ENCODE measurements at places on chromosomes 4 and X.

- peak; percentile 41 for DNase-seq
These were observed 118.0 kb upstream of the WDFY3 start for GRCh38 chr4:85084371-85085094.

GRCh38 chrX:133881893-133882292 lies 103.5 kb downstream of the GPC3 start:
- no peak for DNase-seq

- peak; percentile 29 for DNase-seq
These were observed 1.3 kb downstream of the LCORL start for GRCh38 chr4:18020145-18020670.

GRCh38 chrX:97551821-97552220 lies 668.1 kb downstream of the RPA4 start:
- no peak for DNase-seq

DNA sequence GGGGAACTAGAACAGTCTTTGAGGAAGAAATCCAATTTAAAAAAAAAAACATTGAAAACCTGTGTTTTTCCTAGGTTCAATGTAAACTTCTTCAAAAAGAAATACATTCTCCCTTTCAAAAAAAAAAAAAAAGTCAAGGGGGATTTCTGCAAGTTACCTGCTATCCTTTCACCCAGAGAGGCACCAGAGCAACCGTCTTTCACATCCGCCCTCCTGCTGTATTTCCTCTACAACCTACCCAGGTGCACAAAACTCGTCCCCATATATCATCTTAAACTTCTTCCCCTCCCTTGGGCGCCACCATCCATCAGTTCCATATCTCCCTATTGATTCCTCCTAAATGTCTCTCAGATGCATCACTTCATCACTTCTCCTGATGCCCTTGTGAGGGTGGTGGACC lies 74.5 kb downstream of the NR3C2 start:
- DNase-seq: no peak

GRCh38 chr4:40335525-40335894 lies 377 bp downstream of the CHRNA9 start:
- no peak for DNase-seq

DNA sequence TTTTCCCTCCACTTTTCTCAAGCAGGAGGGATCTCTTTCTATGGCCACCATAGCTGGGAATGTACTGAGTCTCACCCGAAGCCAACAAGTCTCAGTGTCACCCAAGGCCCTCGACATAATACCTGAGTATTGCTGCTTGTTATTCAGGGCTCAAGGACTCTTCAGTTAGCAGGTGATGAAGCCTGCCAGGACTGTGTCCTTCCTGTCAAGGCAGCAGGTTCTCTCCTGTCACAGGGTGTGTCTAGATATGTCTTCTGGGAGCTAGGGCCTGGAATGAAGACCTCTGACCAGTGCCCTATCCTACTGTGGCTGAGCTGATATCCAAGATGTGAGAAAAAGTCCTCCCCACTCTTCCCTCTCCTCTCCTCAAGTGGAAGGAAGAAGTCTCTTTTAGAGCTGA lies 391.0 kb upstream of the DIPK2B start:
- DNase-seq: no peak

DNA sequence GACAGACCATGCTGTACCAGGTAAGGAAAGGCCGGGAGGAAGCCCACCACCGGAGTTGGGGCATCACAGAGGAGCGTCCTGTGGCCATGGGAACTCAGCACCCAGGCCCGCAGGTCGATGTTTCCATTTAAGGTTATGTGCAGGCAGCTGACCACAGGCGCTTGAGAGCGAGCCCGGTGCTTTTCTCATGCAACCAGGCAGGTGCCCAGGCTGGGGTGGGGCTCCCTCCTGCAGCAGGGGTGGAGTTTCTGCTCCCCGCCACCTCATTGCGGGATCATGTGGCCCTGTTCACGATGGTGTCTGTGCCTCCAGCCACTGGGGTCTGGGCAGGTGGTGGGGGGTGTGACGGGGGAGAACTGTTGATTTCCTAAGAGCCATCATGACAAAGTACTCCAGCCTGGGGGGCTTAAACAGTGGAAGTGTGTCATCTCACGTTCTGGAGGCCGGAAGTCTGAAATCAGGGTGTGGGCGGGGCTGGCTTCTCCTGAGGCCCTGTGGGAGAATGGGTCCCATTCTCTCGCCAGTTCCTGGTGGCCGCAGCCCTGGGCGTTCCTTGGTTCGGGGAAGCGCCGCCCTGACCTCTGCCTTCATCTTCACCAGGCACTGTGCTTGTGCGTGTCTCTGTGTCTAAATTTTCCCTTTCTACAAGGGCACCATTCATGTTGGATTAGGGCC lies 60.9 kb downstream of the CPZ start:
- no peak for DNase-seq

DNA sequence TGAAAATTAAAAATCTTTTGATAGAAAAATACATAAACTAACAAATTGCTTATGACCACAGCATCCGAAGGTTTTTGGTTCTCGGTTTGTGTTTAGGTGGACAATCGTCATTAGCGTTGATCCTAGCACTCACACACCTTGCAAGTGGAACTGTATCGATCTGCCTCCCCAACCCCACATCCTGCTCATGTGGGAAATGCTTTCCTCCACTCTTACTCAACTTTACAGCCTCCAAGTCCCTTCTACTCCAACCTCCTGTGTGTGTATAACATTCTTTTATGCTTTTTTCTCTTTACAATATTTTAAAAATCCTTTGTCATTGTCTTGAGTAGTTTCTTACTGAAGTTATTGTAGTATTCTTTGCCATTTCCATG lies 15.6 kb upstream of the TMEM131L start:
- DNase-seq: no peak

- no peak for DNase-seq
These were observed 436.8 kb upstream of the FAT1 start for GRCh38 chr4:187160486-187160885.

- no peak for DNase-seq
These were observed 162.3 kb upstream of the MAOA start for GRCh38 chrX:43493756-43494155.

DNA sequence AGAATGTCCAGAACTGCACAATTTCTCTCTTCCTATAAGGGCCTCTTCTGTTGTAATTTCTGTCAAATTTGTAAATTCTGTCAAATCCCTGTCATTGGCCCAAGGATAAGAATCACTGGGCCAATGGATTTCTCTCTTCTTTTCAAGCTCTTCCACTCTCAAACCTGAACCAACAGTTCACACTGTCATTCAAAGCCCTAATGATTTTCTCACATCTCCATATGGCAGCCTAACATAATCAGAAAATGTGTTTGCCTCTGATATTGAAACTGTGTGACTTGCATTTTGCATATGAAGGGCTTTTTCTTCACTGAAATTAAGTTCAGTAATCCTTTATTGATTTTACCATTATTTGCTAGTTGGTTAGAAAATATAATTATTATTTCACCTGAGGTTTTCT lies 1349.1 kb downstream of the FSTL5 start:
- no peak for DNase-seq

GRCh38 chr4:105283501-105283900 lies 136.8 kb downstream of the TET2 start:
- DNase-seq: no peak

DNA sequence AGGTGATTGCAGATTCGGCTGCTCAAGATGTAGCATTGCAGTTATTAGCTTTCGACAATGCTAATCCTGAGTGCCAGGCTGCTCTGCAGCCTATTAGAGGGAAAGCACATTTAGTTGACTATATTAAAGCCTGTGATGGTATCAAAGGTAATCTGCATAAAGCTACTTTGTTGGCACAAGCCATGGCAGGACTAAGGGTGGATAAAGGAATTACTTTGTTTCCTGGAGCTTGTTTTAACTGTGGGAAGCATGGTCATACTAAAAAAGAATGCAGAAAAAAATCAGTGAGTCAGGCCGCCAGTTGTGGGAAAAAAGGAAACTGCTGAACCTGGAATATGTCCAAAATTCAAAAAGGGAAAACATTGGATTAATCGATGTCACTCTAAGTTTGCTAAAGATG lies 154.9 kb upstream of the TECRL start:
- DNase-seq: no peak

- DNase-seq: no peak
These were observed 2062.0 kb downstream of the ARAP2 start for GRCh38 chr4:34182306-34182705.

DNA sequence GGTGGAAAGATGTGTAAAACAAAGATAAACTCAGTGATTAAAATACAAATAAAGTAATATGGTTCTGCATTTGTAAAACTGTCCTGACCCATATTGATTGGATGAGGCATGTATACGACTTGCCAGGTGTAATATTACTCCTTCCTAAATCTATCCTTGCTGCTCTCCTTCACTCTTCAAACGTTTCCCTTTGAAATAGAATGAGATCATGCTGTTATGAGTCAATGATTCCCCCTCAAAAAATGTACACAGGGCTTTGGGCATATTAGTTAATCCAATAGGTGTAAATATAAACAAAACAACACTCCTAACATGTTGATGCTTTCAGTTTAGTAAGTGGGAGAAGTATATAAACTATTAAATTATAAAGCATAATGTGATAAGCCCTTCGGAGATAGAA lies 117.4 kb upstream of the GPM6A start:
- no peak for DNase-seq

- peak; percentile 89 for DNase-seq
These were observed 24.8 kb upstream of the TMSB4X start for GRCh38 chrX:12949927-12950656.

GRCh38 chrX:154091678-154092077 lies 5.8 kb downstream of the MECP2 start:
- DNase-seq: no peak

DNA sequence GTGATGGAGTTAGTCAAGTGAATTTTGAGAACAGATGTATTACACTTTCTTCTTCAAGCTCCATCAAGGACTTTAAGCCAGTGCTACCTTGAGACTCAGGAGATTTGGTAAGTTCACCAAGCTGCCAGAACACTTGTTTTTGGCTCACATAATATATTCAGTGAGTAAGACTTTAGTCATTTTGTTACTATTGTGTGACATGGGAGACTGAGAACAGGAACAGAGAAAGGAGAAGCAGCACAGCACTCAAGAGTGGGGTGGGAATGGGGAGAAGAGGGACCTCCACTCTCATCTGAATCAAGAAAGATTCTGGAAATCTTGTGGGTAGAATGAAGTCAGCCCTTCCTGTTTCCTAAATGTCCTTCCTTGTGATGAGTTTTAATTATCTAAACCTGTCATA lies 87.3 kb upstream of the TET2 start:
- no peak for DNase-seq

DNA sequence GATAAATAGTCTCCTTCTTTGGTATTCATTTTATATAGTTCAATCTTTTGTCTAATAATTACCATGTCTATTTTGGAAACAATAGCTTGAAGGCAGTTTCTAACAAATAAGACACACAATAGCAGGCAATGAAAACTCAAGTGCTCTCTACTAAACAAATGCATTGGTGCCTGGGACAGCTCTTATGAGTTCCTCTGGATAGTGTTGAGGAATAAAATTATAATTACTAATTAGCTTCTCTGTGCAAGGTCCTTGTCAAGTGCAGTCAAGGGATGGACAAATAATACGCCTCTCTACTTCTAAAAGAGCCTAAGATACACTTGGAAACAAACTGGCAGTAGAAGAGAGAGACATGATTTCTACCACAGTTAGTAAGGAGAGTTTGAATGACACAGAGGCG lies 229.0 kb upstream of the GLRA2 start:
- no peak for DNase-seq

- DNase-seq: no peak
These were observed 22.2 kb upstream of the TBC1D8B start for GRCh38 chrX:106780264-106780663.

DNA sequence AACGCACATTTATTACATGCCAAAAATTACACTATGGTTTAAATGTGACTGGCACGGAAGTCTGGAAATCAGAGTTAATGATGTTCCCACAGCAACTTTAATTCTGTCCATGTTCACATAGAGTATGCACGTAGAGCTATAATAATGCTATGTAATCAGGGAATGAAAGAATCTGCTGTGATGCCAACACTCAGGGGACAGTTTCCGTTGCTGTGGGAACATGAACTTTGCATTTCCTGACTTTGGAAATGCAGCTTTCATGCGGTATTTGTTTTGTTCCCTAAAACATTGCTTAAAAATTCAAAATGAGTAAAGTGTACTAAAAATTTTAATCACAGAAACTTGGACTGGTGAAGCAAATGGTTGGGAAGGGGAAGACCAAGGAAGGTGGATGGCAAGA lies 65.7 kb downstream of the MAGEA1 start:
- DNase-seq: no peak

DNA sequence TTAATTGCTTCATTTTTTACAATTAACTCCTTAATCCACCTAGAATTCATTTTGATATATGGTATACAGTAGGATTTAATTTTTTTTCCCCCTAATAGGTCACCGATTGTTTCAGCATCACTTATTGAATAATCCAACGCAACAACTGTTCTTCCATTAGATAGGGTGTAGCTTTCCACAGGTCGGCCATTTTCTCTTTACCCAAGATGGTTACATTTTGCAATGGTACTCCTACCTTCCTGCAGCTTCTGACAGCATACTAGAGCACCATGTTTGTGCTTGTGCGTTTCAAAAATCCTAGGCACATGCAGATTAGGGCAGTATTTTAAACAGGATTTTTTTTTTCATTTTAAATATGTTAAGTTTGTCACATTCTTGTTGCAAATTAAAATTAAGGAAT lies 2.3 kb downstream of the LINC00632 start:
- no peak for DNase-seq

DNA sequence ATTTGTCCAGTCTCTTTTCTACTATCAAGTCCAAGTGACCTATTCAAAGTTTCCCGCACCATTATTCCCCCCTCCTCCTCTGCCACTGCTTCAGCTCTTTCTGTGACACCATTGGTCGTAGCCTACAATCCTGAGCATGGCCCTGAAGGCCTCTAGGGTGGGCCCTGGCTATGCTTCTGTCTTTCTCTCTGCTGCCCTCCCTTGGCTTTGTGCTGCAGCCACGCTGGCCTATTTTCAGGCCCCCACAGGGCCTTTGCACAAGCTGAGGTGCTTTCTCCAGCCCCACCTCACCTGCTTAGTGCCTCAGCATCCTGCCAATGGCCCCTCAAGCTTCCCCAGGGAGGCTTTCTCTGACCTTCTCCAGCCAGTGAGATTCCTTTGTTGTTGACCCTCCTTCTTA lies 156.5 kb downstream of the NHS start:
- DNase-seq: no peak

GRCh38 chr4:3022112-3022511 lies 52.2 kb downstream of the HTT-AS start:
- DNase-seq: no peak

DNA sequence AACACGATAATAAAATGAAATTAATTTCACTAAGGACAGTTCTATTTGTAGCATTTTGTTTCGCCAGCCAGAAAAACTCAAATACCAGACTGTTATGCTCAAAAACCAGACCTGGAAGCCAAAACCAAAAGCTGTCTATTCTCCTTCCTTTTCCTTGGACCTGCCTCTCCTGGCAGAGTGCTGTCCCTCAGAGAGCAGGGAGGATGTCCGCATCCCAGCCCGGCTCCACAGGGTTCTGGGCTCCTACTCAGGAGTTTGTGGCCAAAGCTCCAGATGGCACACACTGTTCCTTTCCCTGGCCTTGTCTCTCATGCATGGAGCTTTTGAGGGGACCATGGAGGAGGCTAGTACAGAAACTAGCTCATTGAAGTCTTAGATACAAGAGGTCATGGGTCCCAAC lies 41.9 kb upstream of the C1QTNF7 start:
- DNase-seq: no peak

All from femur (tissue), 1 donor.